ENCODE measurements at places on chromosomes 11 and 22. TPM values are rescaled to one million over a fixed set of nuclear protein-coding genes. Genes with fewer than 3 reads are reported as not detected.

The CACNA1I gene
- total RNA-seq: not detected

The F2 gene
- total RNA-seq: not detected

DNA sequence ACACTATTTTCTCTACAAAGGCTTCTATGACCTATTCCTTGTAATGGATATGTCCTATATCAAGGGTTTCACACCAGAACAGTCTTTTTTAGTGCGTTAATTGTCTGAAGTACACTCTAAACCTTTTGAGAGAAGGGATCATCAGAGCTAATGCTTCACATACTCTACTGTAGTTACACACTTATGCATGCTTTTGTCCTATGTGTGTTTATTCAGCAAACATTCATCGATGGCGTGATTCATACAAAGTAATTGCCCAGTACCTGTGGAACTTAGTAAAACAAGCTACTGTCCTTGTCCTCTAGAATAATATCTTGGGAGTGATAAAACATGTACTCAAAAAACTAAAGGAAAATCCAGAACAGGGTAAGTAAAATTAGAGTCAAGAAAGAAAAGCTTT, 139.2 kb downstream of the GUCY1A2 start:
- DNase-seq: no peak

The SCUBE2 gene
- total RNA-seq: 1.8 TPM

DNA sequence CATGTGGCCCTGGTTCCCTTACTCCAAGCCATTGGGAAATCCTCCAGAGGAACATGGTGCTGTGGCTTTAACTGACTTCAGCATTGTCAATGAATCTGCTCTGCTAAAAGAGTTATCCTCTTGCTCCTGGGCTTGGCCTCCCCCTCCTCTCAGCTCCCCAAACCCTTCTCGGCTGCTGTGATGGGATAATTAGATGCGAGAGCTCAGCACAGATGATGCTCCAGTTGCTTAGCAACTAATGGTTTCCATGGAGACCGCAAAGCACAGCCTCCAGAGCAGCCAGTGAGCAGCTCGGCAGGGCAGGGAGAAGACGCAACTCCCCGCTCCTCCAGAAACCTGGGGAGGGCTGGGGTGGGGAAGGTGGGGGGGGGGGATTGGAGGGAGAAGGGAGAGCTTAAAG, 2.8 kb upstream of the UPK2 start:
- no peak for DNase-seq

DNA sequence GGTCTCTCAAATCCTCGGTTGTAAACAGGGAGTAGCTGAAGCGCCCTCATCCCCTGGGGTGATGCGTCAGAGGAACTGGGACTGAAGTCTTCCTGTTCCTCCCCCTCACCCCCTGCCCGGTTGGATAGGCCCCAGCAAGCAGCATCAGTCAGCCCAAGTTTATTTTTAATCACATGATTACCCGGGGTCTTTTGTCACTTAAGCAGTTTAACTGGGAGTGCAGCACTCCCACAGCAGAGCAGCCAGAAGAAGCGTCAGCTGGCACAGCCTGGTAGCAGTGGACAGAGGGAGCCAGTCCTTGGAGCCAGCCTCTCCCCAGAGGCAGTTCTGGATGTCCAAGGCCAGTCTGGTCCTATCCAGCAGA, 342.1 kb downstream of the CTTN start:
- DNase-seq: no peak

The UBQLNL gene
- 0.42 TPM for total RNA-seq

DNA sequence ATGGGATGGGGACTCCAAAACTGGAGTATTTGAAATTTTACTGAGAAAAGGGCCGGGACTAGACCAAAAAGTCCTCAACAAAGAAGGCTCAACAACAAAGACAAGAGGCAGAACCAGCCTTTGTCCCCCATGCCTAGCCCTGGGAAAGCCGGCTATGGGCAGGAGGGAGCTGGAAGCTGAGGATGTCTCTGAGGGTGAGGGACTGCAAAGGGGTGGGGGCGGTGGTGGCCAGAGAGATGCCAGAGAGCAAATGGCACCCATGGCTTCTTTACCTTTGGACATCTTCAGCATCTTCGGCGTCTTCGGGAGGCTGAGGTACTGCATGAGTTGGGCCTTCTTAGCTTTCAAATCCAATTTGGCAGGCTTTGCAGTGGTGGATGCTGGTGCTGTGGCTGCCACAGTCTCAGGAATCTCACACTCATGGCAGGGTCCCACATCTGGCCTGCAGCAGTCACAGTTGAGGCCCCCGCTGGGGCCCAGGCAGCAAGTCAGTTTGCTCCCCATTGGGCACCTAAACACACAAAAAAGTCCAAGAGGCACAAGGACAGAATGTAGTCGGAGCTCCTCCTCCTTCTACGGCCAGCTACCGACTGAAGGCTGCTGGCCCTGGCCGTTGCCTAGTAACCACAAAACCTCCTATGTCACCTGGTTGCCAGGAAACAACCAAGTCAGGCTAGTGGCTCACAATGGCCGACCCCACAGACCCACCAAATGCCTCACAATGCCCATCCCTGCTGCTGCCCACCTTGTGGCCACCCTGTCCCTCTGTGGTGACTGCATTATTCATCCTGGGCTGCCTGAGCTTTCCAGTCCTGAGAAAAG, at the start of gene C22orf42:
Gene C22orf42 (minus strand): TSS at position 592 of the 822 bp plus-strand sequence. CDS start 88 bp downstream, at position 504.
- DNase-seq: no peak

The BRSK2 gene
- total RNA-seq: 0.50 TPM

The TIMM10B gene
- 13.8 TPM for total RNA-seq

The HBD gene
- not detected for total RNA-seq

DNA sequence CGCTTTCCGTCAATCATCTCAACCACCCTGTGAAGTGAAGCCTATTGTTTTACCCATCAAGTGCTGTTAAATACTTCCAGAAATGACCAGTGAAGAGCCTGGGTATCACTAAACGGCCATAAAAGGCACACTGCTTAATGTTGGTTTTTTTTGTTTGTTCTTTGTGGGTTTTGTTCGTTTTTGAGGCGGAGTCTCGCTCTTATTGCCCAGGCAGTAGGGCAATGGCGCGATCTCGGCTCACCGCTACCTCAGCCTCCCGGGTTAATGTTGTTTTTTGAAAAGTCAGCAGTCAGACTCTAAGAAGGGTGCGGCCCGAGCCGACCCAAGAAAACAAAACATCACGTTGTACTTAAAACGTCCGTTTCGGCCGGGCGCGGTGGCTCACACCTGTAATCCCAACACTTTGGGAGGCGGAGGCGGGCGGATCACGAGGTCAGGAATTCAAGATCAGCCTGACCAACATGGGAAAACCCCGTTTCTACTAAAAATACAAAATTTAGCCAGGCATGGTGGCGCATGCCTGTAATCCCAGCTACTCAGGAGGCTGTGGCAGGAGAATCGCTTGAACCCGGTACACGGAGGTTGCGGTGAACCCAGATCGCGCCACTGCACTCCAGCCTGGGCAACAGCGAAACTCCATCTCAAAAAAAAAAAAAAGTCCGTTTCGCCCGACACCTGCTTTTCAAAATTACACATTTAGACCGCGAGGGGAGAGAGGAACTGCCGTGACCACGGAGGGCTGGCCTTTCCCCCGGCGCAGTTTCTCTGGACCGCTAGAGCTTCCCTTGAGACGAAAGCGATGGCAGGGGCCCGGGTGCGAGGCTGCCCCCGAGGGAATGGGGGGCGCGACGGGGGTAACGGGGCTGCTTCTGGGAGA, 714 bp downstream of the CD59 start:
- no peak for DNase-seq

- no peak for DNase-seq
Observed at GRCh38 chr11:66272596-66272995, 4.2 kb downstream of the RAB1B start.

The TRIM48 gene
- total RNA-seq: not detected

The C11orf87 gene
- 0.05 TPM for total RNA-seq

The LDLRAD3 gene
- 1.4 TPM for total RNA-seq

Data from heart right ventricle (tissue), 16 donors.